ENCODE measurements at places on chromosomes 2 and 18. TPM values are rescaled to one million over a fixed set of nuclear protein-coding genes. Genes with fewer than 3 reads are reported as not detected.

CGREF1 gene
- 4.0 TPM for total RNA-seq

KCNK3 gene
- 0.71 TPM for total RNA-seq

UGT1A6 gene
- total RNA-seq = not detected

- no peak for DNase-seq
Measured at GRCh38 chr2:120245520-120246332, 6.9 kb upstream of the RALB start.

DNA sequence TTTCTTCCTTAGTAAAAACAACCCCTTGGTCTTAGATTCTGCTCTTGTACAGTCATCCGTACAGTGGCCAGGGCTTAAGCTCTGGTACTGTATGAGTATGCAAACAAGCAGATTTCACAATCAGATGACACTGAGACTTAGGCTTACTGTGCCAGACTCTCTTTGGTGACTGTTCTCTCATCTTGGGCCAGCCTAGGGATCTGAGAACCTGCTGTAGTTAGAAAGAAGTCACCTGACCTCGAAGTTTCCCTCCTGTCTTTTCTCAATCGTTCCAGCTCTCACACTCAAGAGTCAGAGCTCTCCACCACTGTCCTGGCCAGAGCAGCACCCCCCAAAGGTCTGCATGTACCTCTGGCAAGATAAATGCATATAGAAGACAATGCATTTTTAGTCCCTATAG, 63.2 kb downstream of the ZEB2 start:
- no peak for DNase-seq

All from HCT116 (cell line).